Skin of body (tissue), 3 donors: ENCODE measurements at places on chromosomes 7 and 10.

DNA sequence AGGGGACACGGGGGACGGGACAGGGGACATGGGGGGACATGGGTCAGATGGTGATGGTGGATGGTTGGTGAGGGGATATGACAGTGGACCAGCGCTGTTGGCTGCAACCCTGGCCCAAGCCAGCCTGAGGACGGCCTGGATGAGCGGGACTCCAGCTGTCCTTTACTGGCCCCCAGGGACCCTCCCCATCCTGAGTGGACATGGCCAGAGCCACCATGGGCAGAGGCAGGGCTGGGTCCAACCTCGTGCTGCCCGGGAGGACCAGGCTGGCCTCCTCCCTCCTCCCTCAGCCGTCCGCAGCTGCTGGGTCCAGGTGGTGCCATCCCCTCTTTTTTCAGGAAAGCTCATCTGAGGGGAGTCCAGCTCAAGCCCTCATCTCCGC, 30.4 kb downstream of the GET4 start:
- DNase-seq, result no peak

GRCh38 chr7:489876-490275, 29.8 kb downstream of the PDGFA start:
- DNase-seq, result no peak

DNA sequence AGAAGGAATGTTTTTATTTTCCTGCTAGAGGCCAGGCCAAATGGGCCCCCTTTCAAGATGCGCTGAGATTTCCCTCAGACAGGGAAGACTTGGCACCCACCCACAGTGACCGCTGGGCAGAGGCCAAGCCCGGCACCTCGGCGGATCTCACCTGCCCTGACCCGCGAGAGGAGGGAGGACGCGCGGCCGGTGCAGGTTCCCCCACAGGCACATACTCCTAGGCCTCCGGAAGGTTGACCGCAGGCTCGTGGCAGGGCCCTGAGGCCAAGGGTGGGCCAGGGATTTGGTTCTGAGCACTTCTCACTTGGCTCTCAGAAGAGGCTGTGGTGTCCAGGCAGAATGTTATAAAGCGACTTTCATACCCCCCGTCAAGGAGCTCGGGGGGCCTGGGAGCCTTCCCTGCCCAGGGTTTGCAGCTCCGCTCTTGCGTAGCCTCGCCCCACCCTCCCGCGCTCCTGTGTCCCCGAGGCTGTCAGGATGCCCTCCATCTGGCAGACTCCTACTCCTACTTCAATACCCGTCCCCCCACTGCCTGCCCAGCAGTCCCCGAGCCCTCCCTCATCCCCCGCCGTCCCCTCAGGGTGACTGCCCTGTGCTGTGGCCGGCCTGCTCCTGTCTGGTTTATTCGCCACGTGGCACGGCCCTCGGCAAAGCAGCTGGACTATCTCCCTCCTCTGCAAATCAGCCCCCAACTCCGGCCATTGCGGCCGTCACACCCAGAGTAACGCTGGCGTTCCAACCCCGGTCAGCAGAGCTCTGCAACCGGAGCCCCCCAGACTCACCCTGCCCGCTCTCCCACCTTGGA, 50.6 kb upstream of the PDGFA start:
- no peak for DNase-seq

DNA sequence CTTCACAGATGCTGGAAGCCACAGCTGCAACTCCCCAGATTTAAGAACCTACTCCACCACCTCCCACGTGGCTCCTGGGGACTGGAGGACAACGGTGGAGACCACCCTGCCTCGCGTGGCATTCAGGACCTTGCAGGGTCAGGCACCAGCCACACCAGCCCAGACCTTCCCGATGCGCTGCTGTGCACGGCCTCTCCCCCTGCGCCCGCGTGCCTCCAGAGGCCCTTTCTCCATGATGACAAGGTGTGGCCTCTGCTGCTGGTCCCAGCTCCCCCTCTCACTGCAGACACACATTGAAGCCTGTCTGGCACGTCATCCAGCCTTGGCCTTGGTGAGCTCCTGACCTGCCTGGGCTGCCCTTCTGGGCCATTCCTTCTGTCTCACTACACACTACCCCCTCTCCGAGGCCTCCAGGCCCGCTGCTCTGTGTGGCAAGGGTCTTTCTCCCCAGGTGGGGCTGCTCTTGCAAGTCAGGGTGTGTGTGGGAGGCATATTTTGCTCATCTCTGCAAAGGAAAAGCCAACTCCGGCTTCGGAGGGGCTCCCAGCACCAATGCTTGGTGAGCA, 254.8 kb downstream of the MAD1L1 start:
- no peak for DNase-seq

GRCh38 chr10:128926711-128927110, 540.3 kb upstream of the MGMT start:
- DNase-seq, result peak; percentile 71

DNA sequence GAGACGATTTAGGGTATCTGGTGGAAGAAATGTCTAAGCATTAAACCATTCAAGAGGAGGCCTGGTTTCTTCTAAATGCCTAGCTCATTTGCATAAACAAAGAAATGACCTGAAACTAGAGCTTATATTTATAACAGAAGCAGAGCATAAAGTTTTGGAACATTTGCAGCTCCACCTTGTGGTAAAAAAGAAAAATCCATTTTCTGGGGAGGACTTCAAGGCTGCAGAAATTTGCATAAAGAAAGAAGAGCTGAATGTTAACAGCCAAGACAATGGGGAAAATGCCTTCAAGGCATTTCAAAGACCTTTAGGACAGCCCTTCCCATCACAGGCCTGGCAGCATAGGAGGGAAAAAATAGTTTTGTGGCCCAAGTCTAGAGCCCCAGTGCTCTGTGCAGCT, 362.0 kb downstream of the ZNF248 start:
- DNase-seq, result no peak

DNA sequence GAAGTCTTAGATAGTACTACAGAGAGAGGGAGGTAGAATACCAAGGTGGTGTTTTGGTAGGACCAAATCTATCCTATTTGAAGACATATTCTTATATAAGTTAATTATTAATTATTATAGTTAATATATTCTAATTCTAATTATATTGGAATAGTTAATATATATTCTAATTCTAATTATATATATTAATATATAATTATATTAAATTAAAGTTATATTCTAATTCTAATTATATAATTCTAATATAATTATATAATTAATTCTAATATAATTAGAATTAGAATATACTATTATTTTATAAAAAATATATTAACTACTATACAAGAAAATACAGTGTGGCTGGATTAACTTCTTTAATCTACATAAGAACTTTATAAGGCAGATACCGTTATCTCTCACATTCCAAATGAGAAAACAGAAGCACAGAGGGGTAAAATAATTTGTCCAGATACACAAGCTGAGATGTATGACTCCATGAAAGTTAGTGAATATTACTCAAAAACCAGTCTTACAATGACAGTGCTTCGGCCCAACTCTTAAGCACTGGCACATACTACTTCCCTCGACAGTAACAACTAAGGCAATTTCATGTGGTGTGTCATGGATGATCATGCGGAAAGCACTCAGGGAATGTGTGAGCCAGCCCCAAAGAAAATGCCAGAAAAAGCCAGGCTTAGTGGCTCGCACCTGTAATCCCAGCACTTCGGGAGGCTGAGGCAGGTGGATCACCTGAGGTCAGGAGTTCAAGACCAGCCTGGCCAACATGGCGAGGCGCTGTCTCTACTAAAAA, 42.6 kb downstream of the TYW1B start:
- no peak for DNase-seq

DNA sequence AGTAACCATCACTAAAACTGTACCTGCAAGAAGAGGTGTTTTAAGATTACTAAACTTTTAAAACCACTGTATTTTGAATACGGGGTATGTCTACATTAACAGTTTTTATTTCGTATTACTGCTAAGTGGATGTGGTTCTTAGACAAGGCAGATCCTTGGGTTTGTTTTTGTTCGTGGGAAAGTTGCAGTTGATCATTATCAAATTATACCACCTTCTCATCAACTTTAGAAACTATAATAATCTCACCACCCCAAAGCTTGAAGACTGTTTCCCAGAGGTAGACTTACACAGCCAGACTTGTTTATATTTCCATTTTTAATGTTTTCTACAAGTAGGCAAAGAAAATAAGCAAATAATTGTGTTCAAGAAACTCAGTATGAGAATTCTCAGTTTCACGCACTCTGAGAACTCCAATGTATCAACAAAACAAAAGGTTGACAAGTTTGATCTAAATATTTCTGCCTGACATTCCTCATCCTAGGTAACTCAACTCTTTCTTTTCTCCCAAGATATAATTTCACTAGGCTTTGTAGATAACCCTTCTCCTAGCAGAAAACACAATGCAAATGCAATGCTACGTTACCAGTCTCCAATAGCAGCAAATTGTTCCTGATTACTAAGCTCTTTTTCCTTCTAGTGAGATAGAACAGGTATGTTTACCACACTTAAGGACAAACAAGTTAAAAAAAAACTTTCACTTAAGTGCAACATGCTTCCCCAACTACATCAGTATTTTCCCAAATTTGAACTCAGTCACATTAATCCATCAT, 36.0 kb downstream of the IGF2BP3 start:
- DNase-seq, result no peak

DNA sequence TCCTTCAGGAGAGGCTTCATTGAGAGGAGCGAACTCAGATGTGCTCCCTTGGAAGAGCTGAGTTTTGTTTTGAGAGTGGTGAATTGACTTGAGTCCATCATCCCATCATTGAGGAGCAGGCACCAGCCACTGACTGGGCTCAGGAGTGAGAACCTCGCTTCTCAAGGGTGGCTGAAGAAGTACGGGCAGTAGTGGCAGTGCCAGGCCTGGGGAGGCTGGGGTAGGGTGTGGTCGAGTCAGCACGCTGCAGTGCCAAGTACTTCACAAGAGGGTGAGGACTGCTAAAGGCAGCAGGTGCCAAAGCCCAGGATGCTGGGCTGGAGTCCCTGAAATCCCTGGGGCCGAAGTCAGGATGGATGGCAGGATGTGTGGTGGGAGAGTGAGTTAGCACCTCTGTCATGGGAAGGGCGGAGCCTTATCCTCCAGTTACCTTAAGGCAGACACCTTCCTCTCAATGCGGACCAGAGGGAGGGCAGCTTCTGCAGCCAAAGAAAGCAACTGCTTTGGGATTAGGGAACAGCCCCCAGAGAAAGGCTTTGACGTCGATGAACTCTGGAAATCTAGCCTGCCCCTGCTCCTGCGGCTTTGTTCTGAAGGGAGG, 210.3 kb downstream of the CAMK1D start:
- no peak for DNase-seq

DNA sequence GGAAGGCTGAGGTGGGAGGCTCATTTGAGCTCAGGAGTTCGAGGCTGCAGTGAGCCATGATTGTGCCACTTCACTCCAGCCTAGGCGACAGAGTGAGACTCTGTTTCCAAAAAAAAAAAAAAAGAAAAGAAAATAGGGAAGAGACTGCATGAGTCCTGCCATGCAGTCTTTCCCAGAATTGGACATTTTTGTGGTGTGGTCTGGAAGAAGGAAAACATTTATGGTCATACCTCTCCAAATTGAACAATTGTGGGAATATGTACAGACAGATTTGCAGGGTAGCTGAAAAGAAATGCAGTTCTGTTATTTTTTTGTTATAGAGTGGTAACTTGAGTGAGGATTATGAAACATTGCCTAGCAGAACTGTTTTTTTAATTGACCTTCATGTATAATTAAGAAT, 198.1 kb downstream of the AUTS2 start:
- DNase-seq, result no peak

DNA sequence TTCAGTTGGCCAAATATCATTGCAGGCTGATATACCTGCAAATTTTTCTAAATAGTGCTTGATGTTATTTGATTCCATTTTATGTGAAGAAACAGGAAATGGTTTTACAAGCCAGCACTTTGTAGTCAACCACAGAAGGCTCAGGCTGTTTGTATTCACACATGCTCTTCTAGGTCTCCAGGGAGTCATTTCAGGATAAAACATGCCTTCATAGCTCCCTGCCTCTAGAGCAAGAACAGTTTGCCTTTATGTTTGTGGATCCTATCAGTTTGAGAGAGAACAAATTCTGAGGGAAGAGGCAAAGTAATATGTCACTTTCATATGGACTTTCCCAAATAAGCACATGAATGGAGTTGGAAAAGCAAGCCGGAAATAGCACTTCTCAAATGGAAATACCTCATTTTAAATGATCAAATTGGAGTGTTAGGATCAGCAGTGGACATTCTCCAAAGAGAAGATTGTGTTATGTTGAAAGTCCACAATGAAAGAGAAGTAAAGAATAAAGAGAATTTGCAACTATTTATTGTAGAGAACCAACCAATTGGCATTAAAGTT, 277.6 kb downstream of the KCND2 start:
- peak; percentile 10 for DNase-seq

- DNase-seq, result no peak
Observed at GRCh38 chr10:82242778-82243177, 367.8 kb downstream of the NRG3 start.

GRCh38 chr7:140242057-140243031, 65.6 kb upstream of the KDM7A start:
- no peak for DNase-seq

GRCh38 chr7:141722529-141722928, 14.4 kb downstream of the WEE2 start:
- DNase-seq, result no peak

- DNase-seq, result no peak
Observed at GRCh38 chr7:117155694-117156093, 167.2 kb downstream of the WNT2 start.

DNA sequence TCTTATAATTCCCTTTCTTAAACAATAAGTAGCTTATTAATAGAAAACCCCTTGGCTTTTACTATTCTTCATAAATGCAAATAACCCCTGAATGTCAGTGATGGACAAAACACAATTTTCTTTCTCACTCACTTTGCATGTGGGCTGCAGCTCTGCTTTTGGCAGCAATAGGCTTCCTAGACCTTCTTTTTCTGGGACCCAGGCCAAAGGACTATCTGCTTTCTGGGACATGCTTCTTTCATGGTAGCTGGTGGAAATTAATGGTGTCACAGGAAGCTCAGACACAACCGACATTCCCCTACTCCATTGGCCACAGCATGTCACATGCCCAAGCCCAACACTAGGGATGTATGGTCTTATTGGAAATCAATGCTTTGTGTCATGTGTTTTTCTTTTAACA, 134.3 kb upstream of the MDFIC start:
- no peak for DNase-seq

DNA sequence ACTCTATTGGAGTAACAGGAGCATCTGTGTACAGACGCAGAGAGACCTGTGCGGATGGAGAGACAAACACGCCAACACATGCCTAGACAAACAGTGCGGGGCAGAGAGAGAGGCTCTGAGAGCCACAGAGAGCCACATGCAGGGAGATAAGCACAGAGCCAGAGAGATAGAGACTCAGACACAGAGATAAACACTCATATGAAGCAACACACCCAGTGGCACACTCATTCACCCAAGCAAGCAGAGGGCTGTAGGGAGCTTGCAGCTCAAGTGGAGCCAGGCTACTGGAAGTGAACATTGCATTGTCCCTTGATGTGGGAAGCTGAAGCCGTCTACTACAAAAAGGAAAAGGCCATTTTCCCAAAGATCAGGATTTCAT, 46.6 kb upstream of the PODXL start:
- DNase-seq, result no peak

DNA sequence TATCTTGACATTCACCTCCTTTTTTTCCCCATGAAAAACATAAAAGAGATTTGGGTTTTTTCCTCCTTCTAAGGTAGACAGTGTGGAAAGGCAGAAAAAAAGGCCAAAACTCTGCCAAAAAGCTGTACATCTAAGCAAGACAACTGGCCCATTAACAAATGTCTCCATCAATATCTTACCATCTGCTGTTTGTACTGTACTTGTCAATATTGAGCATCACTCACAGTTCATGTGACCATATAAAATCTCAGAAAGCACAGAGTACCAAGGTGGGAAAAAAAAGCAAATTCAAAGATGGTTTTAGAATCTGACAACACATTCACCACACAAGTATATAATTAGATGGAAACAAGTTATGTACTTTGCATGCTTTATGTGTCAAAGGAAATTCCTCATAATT, 52.6 kb downstream of the CACNA2D1 start:
- no peak for DNase-seq

GRCh38 chr10:128660726-128661125, 534.5 kb upstream of the MKI67 start:
- DNase-seq, result no peak
